Stimulated activated CD8-positive, alpha-beta memory T cell treated with anti-CD3 and anti-CD28 coated beads, Interleukin-7, amount 100 ng/mL, for 1 hour (primary cell): ENCODE measurements at places on chromosomes 16 and 17.

GRCh38 chr16:64910356-64910755, 211.5 kb downstream of the CDH11 start:
- DNase-seq: no peak

DNA sequence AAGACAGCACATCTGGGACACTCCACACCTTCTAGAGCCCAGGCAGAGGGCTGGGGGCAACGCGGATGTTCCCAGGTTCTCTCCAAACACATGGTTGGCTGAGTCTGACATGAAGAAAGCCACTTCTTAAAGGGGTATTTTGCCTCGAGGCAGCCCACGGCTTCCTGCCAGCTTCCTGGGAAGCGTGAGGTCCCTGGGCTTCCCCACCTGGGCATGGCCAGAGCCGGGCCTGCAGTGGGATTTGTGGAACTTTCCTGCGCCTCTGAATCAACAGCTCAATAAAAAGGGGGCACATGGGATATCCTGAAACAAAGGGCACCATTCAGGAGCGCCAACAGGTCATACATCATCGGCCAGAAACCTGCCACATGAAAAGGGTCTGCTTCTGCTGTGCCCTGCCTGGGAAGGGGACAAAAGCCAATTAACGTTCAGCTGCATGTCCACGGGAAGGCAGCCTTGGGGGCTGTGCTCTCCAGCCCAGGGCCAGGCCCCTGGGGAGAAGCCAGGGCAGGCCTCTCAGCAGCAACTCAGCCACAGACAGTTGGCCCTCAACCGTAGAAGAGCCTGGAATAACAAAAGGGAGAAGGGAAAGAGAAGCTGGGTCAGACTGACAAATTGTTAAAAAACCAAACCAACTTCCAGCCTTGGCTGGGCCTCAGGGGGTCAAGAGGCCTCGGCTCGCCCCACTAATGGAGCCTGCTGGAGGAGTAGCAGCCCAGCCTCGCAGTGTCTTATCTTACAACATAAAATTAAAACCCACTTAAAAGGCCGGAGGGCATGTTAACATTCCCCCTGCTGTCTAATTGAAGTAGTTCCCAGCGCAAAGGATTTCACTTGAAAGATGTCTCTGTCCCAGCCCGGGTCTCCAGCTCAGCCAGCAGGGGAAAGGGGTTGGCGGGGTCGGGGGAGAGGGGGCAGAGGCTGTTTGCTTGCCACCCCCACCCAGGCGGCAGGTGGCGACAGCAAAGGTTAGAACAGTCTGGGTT, 34.2 kb downstream of the TBX4 start:
- no peak for DNase-seq

- no peak for DNase-seq
Measured at GRCh38 chr17:14203388-14203787, 33.3 kb downstream of the CDRT15 start.

- no peak for DNase-seq
Measured at GRCh38 chr17:72771734-72772133, 320.8 kb downstream of the SLC39A11 start.

- no peak for DNase-seq
Measured at GRCh38 chr16:4515611-4516233, 22.9 kb downstream of the CDIP1 start.
